Right atrium auricular region (tissue), 2 donors: ENCODE measurements at places on chromosomes 7 and 10. TPM values are rescaled to one million over a fixed set of nuclear protein-coding genes. Genes with fewer than 3 reads are reported as not detected.

TMEM139 gene
- 7.8 TPM for total RNA-seq

NOBOX gene
- not detected for total RNA-seq

JAZF1 gene
- total RNA-seq, result 18.5 TPM

NUTM2B gene
- total RNA-seq, result 0.48 TPM

LIPM gene
- 0.67 TPM for total RNA-seq

RBM48 gene
- 7.3 TPM for total RNA-seq

MMD2 gene
- total RNA-seq, result 0.19 TPM

TRPV5 gene
- not detected for total RNA-seq

PLOD3 gene
- 35.9 TPM for total RNA-seq

TSPAN33 gene
- total RNA-seq, result 9.8 TPM

RAB19 gene
- not detected for total RNA-seq

VIM gene
- 1,022 TPM for total RNA-seq

OR2A12 gene
- not detected for total RNA-seq
